ENCODE measurements at places on chromosomes 2 and 18. TPM values are rescaled to one million over a fixed set of nuclear protein-coding genes. Genes with fewer than 3 reads are reported as not detected.

GRCh38 chr2:147600223-147600622 lies 244.6 kb upstream of the ACVR2A start:
- no peak for DNase-seq

- no peak for DNase-seq
Observed at GRCh38 chr18:2508678-2509077, 62.6 kb downstream of the METTL4 start.

DNA sequence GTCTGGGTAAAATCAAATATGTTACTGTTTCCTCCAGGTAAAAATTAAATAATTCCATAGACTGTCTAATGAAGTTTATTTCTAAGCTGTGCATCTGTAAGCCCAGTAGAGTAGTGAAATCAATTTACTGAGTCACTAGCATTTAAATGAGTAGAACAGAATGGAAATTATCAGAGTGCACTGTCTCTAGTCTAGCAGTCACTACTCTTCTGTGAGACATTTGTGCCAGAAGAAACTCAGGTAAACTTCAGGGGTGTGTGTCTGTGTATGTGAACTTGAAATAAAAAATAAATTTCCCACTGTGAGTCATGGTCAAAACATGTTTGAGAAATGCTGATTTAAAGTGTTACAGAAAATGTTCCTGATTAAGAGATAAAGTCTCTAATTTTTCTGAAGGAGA lies 146.4 kb downstream of the RIF1 start:
- no peak for DNase-seq

DNA sequence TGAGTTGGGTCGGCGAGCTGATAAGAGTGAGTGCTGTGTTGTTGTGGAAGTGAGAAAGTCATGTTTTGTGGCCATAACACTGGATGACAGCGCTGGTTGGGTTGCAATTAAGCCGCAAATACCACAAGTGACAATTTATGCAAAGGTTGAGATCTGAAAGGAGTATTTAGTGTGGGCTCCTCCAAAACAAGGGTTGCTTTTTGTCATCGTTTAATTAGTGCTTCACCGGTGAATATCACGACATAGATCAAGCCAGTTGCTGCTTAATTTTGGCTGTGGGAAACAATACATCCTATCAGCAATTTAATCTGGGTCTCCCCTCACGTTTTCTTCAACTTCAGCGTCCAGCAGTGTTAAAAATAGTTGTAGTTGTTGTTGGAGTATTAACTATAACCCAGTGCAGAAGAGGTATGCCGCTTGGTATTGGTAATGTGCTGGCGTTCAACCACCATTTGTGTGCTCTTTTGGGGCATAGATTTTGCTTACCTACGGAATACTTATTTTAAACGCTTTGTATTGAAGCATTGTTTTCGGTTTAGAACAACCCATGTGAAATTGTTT lies 662 bp downstream of the ACVR2A start:
- peak; percentile 25 for DNase-seq

DNA sequence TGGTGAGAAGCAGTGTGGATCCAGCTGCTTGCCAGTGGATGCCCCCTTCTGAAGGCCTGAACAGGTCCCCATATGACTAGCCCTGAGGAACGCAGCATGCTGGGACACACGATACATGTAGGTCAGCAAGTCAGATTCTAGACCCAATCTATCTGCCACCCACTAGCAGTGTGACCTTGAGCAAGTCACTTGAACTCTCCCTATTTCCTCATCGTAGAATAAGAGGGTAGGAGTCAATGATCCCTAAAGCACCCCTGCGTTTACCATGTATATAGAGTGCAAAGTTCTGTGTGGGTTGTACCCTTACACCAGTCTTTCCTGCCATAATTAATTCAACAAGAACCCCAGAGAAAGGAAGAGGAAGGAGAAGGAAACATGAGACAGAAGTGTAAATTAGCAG lies 123.7 kb downstream of the GALNT14 start:
- no peak for DNase-seq

DNA sequence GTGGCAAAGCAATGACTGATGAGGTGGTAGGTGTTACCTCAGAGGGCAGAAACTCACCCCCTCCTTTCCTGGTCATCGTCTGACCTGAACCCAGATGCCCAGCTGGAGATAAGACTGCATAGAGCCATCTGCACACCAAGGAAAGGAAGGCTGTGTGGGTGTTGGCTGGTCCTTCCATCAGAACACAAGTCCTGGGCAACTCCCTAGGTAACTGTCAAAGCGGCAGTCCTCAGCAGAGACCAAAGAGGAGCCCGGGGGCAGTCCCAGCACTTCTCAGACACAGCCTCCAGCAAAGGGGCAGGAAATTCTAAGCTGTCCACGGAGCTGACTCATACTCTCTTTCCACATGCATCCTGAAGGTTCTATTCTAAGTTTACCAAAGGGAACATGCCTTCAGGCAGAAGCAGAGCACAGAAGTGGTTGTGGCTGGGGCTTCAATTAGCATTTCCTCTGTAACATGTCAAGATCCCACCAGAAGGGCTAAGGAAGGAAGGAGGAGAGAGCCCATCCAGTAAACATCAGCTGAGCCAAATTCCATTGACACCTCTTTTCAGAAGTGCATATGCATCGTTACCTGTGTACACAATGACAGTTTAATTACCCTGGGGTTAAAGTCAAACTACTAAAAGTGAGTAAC lies 54.7 kb downstream of the SPRED2 start:
- DNase-seq = no peak

- no peak for DNase-seq
Observed at GRCh38 chr2:126749537-126749936, 93.6 kb downstream of the GYPC start.

GRCh38 chr18:77702686-77703085 lies 453.0 kb downstream of the GALR1 start:
- peak; percentile 51 for DNase-seq

GRCh38 chr18:54961016-54961423 lies 1.8 kb upstream of the CCDC68 start:
- DNase-seq = no peak

DNA sequence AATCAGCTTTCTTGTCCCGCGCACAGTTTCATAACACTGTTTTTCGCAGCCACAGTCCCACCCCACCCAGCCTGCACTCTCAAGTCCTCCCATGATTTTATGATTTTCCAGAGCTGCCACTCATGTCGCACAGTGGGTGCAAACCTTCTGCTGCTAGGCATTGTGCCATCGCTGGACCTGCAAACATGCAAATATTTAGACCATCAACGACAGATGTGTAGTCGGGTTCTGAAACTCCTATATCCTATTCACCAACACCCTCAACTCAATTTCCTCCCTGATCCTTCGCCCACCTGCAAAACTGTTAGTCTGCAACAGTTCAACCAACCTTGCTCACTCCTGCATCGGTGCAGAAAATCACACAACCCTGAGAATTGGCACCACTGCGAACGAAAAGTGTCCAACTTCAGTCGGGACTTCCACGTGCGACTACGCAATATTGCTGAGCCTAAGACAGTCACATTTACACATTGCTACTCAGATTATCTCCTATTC lies 871 bp upstream of the ALS2 start:
- DNase-seq = peak; percentile 23

GRCh38 chr2:48356701-48357325 lies 173.1 kb upstream of the STON1 start:
- DNase-seq = peak; percentile 15

GRCh38 chr18:26756556-26756955 lies 109.0 kb downstream of the AQP4 start:
- DNase-seq = no peak

DNA sequence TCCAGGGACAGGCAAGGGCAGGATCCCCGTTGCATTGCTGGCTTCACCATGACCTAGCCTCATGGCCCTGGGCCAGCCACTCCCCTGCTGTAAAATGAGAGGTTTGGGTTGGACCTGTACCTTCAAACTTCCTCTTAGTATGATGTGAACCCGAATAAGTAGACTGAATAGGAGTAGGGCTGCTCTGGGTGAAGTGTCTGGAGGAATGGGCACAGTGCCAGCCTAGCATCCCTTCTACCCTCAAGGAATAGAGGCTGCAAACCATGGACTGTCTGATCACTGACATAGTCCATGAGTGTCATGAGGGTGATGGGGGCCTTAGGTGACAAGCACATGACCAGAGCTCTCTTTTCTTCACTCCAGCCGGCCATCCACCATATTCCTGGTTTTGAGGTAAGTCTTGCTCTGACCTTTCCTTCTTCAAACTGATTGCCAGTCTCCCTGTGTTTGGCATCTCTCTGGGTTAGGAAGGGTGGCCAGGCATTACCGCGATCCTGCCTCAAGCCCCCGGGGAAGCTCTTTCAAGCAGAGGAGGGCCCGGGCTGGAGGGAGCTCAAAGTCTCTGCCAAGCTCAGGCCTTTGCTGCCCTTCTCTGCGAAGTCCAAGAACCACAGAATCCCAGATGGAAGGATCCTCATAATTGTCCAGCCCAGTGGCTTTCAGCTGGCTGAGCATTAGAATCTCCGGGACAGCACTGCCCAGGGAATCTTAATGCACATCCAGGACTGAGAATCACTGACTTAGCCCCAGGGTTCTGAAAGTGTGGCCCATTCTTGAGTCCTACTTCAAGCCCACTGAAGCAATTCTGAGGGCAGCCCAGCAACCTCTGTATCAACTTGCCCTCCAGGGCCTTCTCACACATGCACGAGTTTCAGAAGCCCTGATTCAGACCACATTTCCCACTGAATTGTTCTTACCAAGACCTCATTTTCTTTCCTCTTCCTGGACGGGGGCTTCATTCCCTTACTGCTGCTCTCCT lies 148.1 kb downstream of the DYSF start:
- DNase-seq = no peak

DNA sequence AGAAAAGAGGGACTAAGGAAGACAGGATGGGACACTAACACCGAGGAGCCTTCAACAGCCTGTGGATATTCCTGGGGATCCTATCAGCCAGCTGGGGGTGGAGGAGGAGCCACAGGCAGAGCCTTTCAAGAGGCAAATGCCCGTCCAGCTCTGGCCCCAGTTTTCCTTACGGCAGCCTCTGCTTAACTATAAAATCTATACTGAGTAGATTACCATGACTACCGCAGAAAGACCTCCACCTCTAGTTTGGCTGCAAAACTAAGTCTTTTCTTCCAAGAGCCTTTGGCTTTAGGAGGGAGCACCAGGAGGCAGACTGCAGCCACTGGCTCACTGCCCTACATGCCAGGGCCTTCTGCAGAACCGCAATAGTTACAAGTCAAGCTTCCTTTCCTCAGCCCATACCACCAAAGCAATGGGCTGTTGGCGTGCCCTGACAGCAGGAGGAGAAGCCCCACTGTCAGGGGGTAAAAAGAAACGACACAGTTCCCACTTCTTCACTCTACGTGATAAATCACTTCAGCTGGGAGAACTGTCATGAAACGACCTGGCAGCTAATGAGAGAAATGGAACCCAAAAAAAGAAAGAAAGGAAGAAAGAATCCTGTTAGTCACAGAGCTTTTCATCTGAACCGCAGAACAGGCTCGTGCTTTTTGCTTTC lies 25.1 kb upstream of the CREB1 start:
- DNase-seq = peak; percentile 41

- no peak for DNase-seq
Observed at GRCh38 chr2:16319551-16320121, 346.0 kb downstream of the CYRIA start.

DNA sequence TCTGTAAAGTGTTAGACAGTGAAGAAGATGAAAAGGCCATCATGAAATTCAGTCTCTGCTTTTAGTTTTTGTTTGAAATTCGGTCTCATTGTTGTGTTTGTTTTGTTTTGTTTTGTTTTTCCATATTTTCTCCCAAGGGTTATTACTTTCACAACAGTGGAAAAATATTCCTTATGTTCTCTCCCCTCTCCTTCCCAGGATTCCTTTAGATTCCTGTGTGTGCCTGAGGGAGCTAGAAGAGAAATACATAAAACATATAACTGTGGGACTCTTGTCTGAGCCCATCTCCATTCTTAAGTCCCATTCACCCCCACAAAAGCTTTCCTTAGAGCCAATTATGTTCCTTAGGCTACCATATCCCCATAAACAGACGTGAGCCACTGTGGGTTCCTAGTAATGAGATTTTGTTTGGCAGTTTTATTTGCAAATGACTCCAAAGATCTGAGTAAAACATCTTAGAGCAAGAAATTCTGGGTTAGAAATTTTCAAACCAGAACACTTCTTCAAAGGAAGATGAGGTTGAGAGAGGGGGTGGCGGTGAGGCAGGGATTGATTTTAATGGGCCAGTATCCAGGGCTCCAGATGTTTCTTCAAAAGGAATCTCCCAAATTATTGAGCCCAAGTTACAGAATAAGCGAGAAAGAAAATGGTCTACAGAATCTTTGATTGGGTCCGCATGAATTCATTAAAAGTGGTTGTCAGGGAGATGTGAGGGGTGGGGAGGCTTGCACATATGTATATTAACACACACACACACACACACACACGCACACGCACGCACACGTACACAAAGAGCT lies 157.8 kb upstream of the TNP1 start:
- DNase-seq = no peak

DNA sequence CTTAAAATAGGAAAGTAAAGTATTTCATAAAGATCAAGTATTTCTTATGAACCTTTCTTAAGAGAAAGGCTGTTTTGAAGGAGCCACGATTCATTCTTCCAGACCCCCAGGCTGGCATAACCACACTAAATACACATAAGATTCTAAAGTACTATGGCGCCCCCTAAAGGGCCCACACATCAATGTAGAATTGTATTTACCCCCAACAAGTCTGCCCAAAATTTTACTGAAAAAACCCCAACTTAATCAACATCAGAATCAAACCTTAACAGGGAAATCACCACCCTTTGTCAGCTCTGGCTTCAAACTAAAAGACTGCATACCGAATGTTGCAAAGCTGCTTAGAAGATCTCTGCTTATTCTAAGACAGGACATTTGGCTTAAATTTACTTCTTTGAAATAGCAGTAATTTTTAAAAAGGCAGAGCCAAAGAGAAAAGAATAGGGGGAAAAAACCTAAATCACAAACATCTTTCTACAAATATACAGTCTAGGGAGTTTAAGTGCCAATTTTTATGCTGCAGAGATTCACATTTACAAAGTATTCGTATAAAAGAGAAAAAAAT lies 20.4 kb upstream of the BCL2 start:
- no peak for DNase-seq

GRCh38 chr2:52810460-52810859 lies 957.1 kb upstream of the CHAC2 start:
- no peak for DNase-seq

- DNase-seq = no peak
Observed at GRCh38 chr2:121343191-121343590, 58.2 kb upstream of the TFCP2L1 start.

DNA sequence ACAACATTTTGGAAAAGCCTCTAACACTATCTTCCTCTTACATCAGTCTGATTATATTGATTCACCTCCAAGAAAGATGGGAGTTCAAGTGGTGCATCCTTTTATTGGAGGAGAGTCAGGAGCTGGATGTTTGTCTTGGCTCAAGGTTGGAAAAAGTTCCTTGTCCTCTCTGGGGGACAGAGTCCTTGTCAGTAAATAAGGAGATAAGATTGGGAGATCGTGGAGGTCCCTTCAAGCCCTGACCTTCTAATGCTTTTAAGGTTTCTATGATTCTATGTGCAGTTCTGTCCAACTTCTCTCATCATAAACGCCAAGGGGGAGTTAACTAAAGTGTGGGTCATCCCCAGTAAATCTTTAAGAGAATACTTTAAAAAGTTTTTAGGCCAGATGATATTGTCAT lies 60.9 kb upstream of the CCBE1 start:
- DNase-seq = no peak

The DLX1 gene
- not detected for polyA plus RNA-seq

The PRKAG3 gene
- polyA plus RNA-seq = not detected

The RAB6C gene
- 0.42 TPM for polyA plus RNA-seq

The SLC35F6 gene
- polyA plus RNA-seq = 8.4 TPM

The LAMA1 gene
- polyA plus RNA-seq = 3.9 TPM

The C2orf78 gene
- polyA plus RNA-seq = not detected

The POMC gene
- polyA plus RNA-seq = 1.3 TPM

The MAB21L4 gene
- polyA plus RNA-seq = not detected

The REEP1 gene
- 64.1 TPM for polyA plus RNA-seq

The AKAIN1 gene
- polyA plus RNA-seq = not detected

The GPR39 gene
- polyA plus RNA-seq = 0.43 TPM

The UGT1A1 gene
- not detected for polyA plus RNA-seq

The ARHGEF33 gene
- polyA plus RNA-seq = 1.7 TPM

All from muscle of arm (tissue), 14 donors.